ENCODE measurements at places on chromosomes 5 and 9. TPM values are rescaled to one million over a fixed set of nuclear protein-coding genes. Genes with fewer than 3 reads are reported as not detected.

The IL7R gene
- polyA plus RNA-seq, result 2.0 TPM

The TSSK1B gene
- not detected for polyA plus RNA-seq

The PCDHB6 gene
- 2.4 TPM for polyA plus RNA-seq

The GARNL3 gene
- 17.8 TPM for polyA plus RNA-seq

The PCDHA11 gene
- polyA plus RNA-seq, result 0.30 TPM

The PLEKHG4B gene
- 0.39 TPM for polyA plus RNA-seq

The ZNF879 gene
- 3.4 TPM for polyA plus RNA-seq

The MCC gene
- 17.8 TPM for polyA plus RNA-seq

The TAF11L5 gene
- polyA plus RNA-seq, result not detected

The PCDHB11 gene
- polyA plus RNA-seq, result 4.4 TPM

The TLX3 gene
- not detected for polyA plus RNA-seq

The PRR16 gene
- 28.0 TPM for polyA plus RNA-seq

The ADRA1B gene
- 0.92 TPM for polyA plus RNA-seq

The P4HA2 gene
- polyA plus RNA-seq, result 52.5 TPM

GRCh38 chr9:112051812-112052211, 123.3 kb downstream of the SUSD1 start:
- no peak for DNase-seq

GRCh38 chr5:31895199-31895820, 256.4 kb downstream of the PDZD2 start:
- DNase-seq, result no peak

GRCh38 chr9:121930956-121931355, 162.2 kb downstream of the TTLL11 start:
- no peak for DNase-seq

- DNase-seq, result no peak
These were observed 6.1 kb upstream of the OTP start for GRCh38 chr5:77644371-77645157.

DNA sequence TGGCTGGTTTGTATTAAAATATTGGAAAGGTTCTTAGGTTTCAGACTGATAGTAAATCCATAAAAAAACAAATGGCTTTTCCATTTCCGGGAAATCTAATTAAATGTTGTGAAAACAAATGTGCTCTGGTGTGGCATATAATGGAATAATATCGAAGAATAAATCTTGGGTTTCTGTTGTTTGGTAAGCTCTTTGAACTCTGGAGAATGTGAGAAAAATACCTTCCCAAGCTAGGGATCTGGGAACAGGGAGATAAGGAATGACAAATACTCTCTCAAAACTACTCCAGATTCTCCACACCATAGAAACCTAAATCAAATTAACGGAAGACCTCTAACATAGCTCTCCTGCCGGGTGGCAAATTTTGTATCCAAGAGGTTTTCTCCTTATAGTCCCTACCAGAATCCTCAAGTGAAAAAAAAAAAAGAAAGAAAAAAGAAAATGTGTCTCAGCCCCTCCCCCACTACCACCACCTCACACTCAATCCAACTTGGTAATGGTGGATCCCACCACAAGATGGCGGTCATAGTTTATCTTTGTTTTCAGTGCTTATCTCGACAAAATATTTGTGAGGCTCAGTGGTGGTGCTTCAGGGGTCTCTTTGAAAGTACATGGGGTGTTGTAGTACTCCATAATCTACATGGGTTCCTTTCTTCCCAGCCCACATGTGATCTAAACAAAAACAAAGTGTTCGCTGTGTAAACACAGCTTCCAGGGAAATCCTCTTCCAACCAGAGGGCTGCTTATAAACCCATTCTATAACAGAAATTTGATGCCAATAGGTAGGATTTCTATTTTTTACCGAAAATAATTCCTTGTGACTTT, 54.5 kb upstream of the FST start:
- no peak for DNase-seq

DNA sequence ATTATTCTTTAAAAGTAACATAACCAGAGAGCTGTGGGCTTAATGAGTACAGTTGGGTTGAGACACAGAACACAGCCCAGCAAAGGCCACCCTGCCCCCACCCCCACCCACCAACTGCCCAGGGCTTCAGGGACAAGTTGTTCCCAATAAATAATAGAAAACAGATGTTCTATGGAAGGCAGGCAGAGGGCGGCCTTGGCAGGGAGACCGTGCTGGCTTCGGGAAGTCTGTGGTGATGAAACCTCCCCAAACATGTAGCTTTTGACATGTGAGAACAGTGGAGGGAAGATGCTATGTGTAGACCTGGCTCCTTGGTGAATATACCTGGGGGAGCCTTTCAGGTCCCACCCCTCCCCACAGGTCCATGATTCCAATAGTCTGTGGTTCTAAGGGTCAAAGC, 10.0 kb downstream of the TRAF1 start:
- DNase-seq, result no peak

DNA sequence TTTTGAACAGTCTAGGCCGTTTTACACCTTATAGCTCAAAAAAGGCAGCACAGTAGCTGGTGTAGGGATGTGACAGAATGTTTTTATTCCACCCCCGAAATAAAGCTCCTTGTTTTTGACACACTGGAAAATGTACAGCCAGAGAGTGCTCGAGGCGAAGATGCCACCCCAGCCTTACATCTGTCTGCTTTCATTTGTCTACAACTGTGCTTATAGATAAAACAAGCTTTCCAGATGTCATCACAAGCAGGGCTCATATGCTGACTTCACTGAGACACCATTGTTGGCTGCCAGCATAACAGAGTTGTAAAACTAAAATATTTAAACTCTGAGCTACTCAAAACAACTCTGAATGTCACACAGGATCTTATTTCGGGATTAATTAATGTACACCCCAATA, 386.3 kb downstream of the BNC2 start:
- DNase-seq, result no peak

- no peak for DNase-seq
These were observed 93.1 kb downstream of the PCDH1 start for GRCh38 chr5:141785135-141785534.

- no peak for DNase-seq
These were observed 10.9 kb upstream of the ZNF366 start for GRCh38 chr5:72518001-72518683.

DNA sequence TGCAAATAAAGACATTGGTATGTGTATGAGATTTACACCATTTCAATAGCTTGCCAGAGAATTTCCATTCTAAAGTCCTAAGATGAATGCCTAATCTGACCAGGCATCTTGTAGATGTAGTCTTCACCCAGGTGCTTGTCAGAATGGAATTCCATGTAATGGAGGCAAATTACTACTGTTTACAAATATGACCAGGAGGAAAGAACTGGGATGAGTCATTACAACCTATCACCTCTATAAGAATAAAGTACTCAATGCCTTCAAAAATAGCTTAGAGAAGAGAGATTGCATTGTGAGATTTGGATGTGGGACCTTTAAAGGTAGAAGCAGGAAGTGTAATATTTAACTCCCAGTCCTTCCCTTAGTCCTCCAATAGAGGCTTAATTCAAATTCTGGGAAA, 507.0 kb upstream of the PTGER4 start:
- no peak for DNase-seq

GRCh38 chr9:126144196-126144595, 182.4 kb upstream of the MVB12B start:
- DNase-seq, result no peak

GRCh38 chr9:106930477-106930876, 67.5 kb downstream of the ZNF462 start:
- no peak for DNase-seq

DNA sequence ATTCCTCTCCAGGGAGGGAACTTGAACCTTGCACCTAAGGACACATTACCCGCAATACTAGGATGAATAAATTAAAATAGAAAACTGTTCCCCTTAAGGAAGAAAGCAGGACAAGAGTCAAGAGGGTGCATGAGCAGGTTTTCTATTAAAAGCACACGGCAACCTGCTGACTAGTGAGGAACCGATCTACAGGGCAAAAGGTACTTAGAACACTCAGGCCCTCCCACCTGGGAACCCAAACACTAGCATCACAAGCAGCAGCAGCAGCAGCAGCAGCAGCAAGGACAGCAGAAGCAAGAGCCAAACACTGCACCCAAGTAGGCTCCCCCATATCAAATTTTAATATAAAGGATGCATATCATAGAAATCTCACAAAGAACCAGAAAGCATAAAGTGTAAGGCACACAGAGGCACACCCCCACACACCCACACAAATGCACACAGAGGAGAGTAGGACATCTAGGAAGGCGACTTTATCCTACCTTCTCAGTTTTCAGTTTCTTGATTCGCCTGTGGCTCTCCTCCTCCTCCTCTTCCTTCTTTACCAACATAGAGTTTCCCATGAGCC, 2.8 kb downstream of the ZNF608 start:
- DNase-seq, result no peak

- no peak for DNase-seq
These were observed 91.6 kb upstream of the ICE1 start for GRCh38 chr5:5330728-5331452.

DNA sequence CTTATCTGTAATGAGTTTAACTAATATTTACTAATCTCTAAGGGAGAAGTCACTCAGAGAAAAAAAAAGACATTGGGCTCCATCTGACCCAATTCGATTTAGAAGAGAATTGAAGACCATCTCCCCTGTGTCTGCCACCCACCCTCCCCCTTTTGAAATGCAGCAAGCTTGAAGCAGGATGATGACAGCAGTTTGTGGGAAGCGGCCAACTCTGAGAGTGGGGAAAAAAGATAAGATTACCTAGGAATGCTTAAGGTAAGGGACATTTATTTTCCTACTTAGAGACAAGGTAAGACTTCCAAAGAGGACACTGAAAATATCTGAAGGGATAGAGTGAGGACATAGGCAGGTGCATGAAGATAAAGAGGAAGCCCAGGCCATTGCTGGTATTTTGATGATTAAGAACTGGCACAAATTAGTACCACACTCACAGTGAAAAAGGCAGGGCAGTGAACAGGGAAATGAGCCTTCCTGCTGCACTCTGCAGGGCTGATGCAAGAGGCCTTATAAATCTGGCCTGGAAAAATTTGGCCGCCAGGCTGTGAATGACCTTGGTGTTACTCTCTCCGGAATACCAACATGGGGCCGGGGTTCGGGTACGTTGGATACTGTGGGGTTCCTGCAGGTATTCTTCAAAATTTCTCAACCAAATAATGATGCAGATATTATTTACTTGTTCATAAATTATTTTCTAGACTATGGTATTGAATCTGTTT, 42.3 kb downstream of the HTR1A start:
- DNase-seq, result no peak

DNA sequence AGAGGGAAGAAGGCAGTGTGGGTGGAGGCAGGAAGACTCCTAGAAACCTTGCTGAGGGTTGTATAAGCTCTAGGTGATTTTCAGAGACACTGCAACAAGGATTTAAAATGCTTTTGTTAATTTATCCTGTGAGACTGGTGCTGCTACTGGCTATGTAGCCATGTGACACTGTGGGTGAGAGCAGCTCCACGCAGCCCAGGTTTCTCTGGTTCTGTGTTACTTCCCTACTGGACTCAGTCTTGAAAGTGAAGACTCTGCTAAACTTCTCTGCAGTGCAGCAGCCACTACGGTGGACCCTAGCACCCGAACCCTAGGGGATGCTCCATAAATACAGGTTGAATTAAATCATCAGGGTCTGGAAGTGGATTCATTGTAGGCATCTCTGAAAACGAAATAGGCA, 25.8 kb upstream of the EFNA5 start:
- DNase-seq, result no peak

DNA sequence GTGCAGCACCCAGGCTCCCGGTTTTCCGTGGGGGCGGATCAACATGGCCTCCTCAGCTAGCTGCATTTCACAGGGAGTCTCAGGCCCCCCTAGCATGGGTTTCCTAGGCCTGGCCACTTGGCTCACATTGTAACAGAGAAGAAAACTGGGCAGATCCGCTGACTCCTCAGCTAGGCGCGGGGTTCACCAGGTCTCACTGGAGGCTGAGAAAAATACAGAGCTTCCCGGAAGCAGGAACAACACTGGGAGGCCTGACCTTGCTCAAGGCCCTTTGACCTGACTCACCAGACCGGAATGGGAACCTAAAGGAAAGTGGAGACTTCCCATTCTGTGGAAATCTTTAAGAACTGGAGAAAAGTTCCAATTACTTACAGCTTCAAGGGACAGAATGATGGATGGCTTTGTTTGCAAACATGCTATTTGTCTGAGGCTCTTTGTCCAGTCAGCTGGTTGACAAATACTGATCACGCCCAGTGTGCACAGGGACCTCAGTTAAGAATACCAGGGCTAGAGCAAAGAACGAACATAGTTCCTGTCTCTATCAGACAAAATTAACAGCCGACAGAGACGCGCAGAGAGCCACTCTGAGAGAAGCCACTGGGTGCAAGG, 88.7 kb upstream of the LRRTM2 start:
- DNase-seq, result no peak

DNA sequence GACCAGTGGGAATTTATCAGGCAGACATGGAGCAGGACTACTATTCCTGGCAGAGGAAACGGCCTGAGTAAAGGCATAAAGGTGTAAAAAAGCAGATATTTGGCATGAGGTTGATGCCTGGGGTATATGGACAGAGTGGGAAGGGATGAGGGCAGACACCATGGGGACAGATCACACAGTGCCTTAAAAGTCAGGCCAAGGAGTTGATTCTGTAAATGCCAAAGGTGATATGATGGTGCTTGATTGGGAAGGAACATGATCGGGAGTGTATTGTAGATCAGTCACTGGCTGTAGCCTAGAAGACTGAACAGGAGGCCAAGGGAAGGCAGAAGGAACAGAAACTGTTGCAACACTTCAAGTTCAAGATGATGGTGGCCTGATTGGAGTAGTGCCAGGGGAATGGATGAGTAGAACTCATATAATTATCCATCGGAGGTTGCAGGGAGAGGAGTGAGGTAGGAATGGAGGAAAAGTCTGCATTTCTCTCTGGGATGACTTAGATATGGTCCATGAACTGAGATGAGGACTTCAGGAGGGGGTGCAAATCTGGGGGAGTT, 594.3 kb upstream of the KLF4 start:
- no peak for DNase-seq

DNA sequence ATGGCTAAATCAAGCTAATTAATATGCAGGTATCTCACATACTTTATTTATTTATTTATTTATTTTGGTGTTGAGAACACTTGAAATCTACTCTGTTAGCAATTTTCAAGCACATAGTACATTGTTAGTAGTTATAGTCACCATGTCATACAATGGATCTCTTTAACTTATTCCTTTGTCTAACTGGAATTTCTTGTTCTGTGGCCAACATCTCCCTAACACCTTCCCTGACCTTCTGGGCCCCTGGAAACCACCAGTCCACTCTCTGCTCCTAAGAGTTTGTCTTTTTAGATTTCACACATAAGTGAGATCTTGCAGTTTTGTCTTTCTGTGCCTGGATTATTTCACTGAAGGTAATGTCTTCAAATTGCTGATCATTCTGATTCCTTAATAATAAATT, 229.1 kb downstream of the SEMA5A start:
- DNase-seq, result no peak

GRCh38 chr5:148418511-148418910, 34.8 kb downstream of the FBXO38 start:
- DNase-seq, result no peak

DNA sequence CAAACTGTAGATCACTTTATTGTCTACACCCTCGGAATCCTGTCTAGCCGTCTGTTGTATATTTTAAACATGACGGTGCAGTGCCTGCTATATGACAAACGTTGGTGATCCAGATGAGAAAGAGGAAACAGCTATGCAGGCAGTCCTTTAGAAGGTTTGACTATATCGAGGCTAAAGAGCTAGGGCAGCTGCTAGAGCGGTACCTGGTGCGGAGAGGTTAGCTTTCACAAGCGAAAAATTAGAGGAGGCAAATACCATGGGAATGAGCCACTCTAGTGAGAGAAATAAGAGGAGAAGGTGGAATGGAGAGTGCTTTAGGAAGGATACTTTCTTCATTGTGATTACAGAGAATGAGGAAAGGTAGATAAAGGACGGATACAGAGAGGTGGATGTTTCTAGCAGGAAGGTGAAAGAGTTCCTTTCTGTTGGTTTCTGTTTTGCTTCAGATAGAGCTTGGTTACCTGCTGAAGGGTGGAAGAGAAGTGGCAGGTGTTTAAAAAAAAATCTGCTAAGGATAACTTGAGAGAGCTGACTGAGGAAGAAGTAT, 959 bp upstream of the FBXL17 start:
- DNase-seq, result no peak
